ENCODE measurements at places on chromosomes 2 and 18. TPM values are rescaled to one million over a fixed set of nuclear protein-coding genes. Genes with fewer than 3 reads are reported as not detected.

Gene TEKT4
- 0.26 TPM for total RNA-seq

Gene CHPF
- total RNA-seq = 17.5 TPM

DNA sequence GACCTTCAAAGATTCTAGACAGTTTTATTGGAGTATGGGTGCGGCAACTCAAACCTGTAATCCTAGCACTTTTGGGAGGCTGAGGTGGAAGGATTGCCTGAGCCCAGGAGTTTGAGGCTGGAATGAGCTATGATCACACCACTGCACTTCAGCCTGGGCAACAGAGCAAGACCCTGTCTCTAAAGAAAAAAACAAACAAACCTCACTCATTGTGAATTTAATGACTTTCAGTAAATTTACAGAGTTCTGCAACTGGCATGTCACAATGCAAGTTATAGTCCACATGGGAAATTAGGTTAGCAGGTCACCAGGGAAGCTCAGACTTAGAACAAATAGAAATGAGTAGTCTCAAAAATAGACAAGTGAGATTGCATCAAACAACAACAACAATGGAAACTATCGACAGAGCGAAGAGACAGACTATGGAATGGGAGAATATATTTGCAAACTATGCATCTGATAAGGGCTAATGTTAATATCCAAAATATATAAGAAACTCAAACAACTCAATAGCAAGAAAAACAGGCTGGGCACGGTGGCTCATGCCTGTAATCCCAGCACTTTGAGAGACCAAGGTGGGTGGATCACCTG lies 6.7 kb upstream of the NRBP1 start:
- no peaks in the 10 kb centered on the region for H3K36me3 ChIP-seq
- H3K4me1 ChIP-seq = no peaks in the 10 kb centered on the region
- no peaks in the 10 kb centered on the region for H3K27me3 ChIP-seq
- no peak overlapping the region for H3K27ac ChIP-seq
- no peak for DNase-seq
- no peak overlapping the region for H3K4me3 ChIP-seq

- H3K4me1 ChIP-seq = no peaks in the 10 kb centered on the region
- H3K27ac ChIP-seq = peak overlapping the region; percentile 54
- peak overlapping the region; percentile 84 for H3K4me3 ChIP-seq
- H3K27me3 ChIP-seq = no peaks in the 10 kb centered on the region
Observed at GRCh38 chr18:49563130-49563540, 1.3 kb downstream of the LIPG start.

DNA sequence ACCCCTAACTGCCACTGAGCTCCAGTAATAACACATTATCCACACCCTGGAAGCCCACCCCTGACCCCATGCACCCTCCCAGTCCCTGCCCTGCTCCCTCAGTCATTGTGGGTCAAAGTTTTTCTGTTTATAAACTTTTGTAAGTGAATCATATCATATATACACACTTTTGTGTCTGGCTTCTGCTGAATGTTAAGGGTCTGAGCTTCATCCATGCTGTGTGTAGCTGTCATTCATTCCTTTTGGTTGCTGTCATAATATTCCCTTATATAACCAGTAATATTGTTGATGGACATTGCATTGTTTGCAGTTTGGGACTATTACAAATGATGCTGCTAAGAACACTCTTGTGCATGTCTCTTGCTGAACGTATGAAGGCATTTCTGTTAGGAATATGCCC lies 14.5 kb downstream of the CNNM4 start:
- H3K36me3 ChIP-seq = no peaks in the 10 kb centered on the region
- H3K27me3 ChIP-seq = no peaks in the 10 kb centered on the region
- no peak overlapping the region for H3K27ac ChIP-seq

- H3K4me1 ChIP-seq = peaks cover 9% of the 10 kb centered on the region
- H3K4me3 ChIP-seq = peak overlapping the region; percentile 19
- DNase-seq = no peak
- H3K27ac ChIP-seq = no peak overlapping the region
- H3K27me3 ChIP-seq = peaks cover 31% of the 10 kb centered on the region
Observed at GRCh38 chr2:45342-46130, 769 bp downstream of the FAM110C start.

GRCh38 chr18:7291046-7291445 lies 60.2 kb downstream of the LRRC30 start:
- no peak overlapping the region for H3K27ac ChIP-seq
- no peak overlapping the region for H3K4me3 ChIP-seq
- H3K27me3 ChIP-seq = no peaks in the 10 kb centered on the region
- no peak for DNase-seq
- H3K4me1 ChIP-seq = no peaks in the 10 kb centered on the region

- H3K27ac ChIP-seq = no peak overlapping the region
- H3K36me3 ChIP-seq = no peaks in the 10 kb centered on the region
- no peak for DNase-seq
- no peaks in the 10 kb centered on the region for H3K4me1 ChIP-seq
- no peak overlapping the region for H3K4me3 ChIP-seq
Observed at GRCh38 chr2:175057078-175057685, 52.0 kb upstream of the CHN1 start.

GRCh38 chr2:191270306-191271161 lies 25.3 kb downstream of the MYO1B start:
- DNase-seq = no peak
- no peaks in the 10 kb centered on the region for H3K27me3 ChIP-seq
- no peak overlapping the region for H3K4me3 ChIP-seq
- no peaks in the 10 kb centered on the region for H3K36me3 ChIP-seq
- H3K27ac ChIP-seq = no peak overlapping the region
- peaks cover 4% of the 10 kb centered on the region for H3K4me1 ChIP-seq

Gene SERPINB4
- total RNA-seq = not detected

DNA sequence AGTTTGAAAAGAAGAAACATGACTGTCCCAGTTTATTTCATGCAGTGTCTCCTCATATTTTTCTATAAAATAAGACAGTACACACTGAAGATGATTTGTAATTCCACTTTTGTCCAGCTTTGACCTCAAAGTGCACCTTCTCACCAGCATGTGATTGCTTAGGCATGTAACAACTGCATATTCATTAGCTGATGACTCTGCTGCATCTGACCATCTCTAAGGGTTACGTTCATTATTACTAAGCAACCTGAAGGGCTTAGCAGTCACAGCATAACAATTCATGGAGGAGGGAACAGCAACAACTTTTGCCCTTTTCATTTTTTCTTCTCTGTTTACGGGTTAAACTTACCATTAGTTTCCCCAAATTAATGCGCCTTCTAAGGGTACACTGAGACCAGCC lies 330.6 kb upstream of the PIK3C3 start:
- H3K27me3 ChIP-seq = no peaks in the 10 kb centered on the region
- no peak for DNase-seq
- H3K27ac ChIP-seq = no peak overlapping the region
- H3K4me1 ChIP-seq = no peaks in the 10 kb centered on the region

GRCh38 chr2:105800036-105800713 lies 55.5 kb downstream of the NCK2 start:
- H3K27me3 ChIP-seq = no peaks in the 10 kb centered on the region
- H3K27ac ChIP-seq = no peak overlapping the region
- no peaks in the 10 kb centered on the region for H3K4me1 ChIP-seq
- H3K36me3 ChIP-seq = no peaks in the 10 kb centered on the region

DNA sequence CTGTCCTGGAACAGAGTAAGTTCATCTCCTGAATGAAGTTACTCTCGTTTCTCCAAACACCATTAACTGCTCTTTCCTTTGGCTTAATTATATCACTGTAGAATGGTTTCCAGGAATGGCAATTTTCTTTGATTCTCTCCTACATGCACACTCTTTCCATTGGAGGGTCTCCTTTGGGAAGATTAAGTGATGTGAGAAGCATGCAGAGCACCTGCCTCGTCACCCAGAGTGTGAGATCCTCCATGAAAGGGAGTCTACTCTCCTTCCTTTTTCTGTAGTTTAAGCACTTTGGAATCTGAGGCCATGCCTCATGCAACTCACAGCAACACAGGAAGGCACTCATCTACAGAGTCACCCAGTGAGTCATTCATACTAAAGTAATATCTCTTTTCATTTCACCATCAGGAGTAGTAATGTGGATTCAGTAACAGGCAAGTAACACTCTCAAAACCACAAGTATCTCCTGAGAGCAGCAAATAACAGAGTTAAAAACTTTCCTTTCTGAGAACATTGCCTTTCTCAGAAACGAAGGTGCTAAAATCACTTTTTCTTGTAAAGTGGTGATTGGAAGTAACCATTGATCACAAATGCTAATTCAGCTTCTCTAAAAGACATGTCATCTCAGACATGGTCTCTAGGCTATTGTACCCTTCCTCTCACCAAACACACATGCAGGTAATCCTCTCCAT lies 52.8 kb upstream of the IL1RL1 start:
- peaks cover 2% of the 10 kb centered on the region for H3K27me3 ChIP-seq
- H3K4me1 ChIP-seq = no peaks in the 10 kb centered on the region
- H3K4me3 ChIP-seq = no peak overlapping the region

GRCh38 chr2:240579771-240580614 lies 6.5 kb upstream of the CAPN10 start:
- no peaks in the 10 kb centered on the region for H3K27me3 ChIP-seq

DNA sequence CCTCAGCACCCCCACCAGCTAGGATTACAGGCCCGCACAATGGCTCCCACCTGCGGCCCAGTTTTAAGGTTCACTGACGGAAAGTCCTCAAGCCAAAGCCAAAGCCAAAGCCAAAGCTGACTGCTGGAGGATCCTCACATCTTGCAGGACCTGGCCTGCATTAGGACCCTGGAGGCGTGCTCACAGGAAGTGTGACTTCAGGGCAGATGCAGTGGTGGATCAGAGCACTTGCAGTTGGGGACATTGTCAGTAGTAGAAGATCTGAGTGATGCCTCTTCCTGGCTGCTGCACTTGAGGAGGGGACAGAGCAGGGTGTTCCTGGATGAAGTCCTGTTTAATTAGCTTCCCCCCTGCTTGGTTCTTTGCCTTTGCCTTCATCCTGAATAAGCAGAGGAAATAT lies 69.0 kb upstream of the ALPP start:
- H3K27ac ChIP-seq = no peak overlapping the region
- H3K4me1 ChIP-seq = no peaks in the 10 kb centered on the region
- no peak overlapping the region for H3K4me3 ChIP-seq
- DNase-seq = no peak
- no peaks in the 10 kb centered on the region for H3K27me3 ChIP-seq
- H3K36me3 ChIP-seq = no peaks in the 10 kb centered on the region

GRCh38 chr2:34388446-34388845 lies 789.3 kb upstream of the FAM98A start:
- DNase-seq = no peak
- H3K36me3 ChIP-seq = no peaks in the 10 kb centered on the region
- H3K27ac ChIP-seq = no peak overlapping the region
- H3K27me3 ChIP-seq = no peaks in the 10 kb centered on the region
- H3K4me3 ChIP-seq = no peak overlapping the region

GRCh38 chr2:71534826-71535225 lies 81.5 kb downstream of the DYSF start:
- no peak overlapping the region for H3K27ac ChIP-seq
- no peak overlapping the region for H3K4me3 ChIP-seq
- H3K36me3 ChIP-seq = no peaks in the 10 kb centered on the region
- DNase-seq = no peak
- H3K4me1 ChIP-seq = no peaks in the 10 kb centered on the region

DNA sequence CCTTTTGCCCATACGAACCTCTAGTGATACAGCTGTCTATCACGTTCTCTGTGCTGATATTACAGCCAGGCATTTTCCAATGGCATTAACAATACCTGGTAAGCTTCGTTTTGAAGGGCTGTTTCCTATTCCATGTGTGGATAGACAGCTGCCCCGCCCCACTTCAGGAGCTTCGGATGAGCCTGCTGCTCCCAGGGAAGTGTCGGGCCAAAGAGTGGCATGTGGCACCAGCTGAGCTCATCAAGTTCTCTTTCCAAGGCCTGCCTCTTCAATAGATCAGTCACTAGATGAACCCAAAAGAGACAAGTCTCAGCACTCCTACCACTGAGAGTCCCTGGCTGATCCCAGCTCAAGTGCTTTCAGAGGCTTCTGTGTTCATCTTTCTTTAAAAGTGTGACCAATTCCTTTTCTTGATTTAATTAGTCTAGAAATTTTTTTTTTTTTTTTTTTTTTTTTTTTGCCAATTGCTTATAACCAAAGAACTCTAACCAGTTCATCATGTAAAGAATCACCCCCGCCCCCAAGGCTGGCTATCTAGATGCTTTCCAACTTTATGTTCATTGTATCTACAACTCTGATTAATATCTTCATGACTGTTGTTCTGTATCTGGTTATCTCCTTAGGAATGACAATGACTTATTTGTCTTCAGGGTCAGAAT lies 46.6 kb downstream of the HDAC4 start:
- H3K4me1 ChIP-seq = peaks cover 4% of the 10 kb centered on the region
- no peak for DNase-seq
- no peaks in the 10 kb centered on the region for H3K27me3 ChIP-seq
- H3K36me3 ChIP-seq = no peaks in the 10 kb centered on the region
- no peak overlapping the region for H3K4me3 ChIP-seq

Gene OR6B2
- not detected for total RNA-seq

- no peak for DNase-seq
- no peaks in the 10 kb centered on the region for H3K36me3 ChIP-seq
- H3K4me1 ChIP-seq = peaks cover 24% of the 10 kb centered on the region
- H3K27me3 ChIP-seq = no peaks in the 10 kb centered on the region
- peak overlapping the region; percentile 64 for H3K4me3 ChIP-seq
Observed at GRCh38 chr2:189177251-189177840, 2.2 kb downstream of the COL5A2 start.

GRCh38 chr18:26540043-26540628 lies 8.2 kb downstream of the KCTD1 start:
- H3K4me3 ChIP-seq = no peak overlapping the region
- H3K4me1 ChIP-seq = peaks cover 52% of the 10 kb centered on the region
- no peaks in the 10 kb centered on the region for H3K27me3 ChIP-seq
- DNase-seq = no peak

DNA sequence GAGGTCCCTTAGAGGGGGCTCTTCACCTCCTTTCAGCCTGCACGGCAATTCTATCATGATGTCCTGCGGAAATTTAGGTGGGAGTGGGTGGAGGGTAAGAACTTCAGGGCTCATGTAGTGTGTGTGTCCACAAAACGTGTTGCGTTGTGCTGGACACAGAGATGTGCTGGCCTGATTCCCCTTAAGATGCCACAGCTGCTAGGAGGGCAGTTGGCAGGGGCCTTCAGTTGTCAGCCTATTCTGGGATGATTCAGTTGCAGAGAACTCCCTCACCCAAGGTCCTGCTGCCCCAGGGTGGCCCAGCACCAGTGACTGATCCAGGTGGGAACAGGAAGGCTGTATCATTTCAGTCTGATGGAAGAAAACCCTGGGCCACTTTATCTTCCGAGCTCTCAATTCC lies 1.0 kb upstream of the HJURP start:
- H3K27me3 ChIP-seq = no peaks in the 10 kb centered on the region
- H3K4me1 ChIP-seq = peaks cover 35% of the 10 kb centered on the region
- H3K4me3 ChIP-seq = no peak overlapping the region
- no peak for DNase-seq
- H3K27ac ChIP-seq = peak overlapping the region; percentile 99

Gene PLEKHH2
- 15.0 TPM for total RNA-seq

DNA sequence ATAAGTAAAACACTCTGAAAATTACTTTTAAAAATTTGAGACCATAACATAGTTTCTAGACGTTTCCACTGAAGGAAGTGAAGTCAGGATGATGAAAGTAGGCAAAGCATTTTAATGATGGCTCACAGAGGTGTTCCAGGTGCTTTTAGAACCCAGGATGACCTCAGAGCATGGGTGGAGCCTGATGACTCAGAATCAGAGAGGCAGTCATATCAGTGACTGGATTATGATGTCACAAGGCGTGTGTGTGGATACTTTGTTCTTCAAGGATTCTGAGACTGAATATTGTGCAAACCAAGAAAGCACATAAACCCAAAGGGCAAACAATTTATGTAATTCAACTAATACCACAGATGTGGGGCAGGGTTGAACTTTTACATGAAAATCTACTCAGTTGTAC lies 208.0 kb upstream of the FBXO11 start:
- no peak overlapping the region for H3K4me3 ChIP-seq
- H3K27ac ChIP-seq = no peak overlapping the region
- peak; percentile 38 for DNase-seq
- H3K36me3 ChIP-seq = no peaks in the 10 kb centered on the region
- no peaks in the 10 kb centered on the region for H3K27me3 ChIP-seq
- H3K4me1 ChIP-seq = peaks cover 10% of the 10 kb centered on the region

Gene DES
- total RNA-seq = 0.69 TPM

Measured in Panc1 (cell line).